ENCODE measurements at places on chromosomes 3 and 15.

DNA sequence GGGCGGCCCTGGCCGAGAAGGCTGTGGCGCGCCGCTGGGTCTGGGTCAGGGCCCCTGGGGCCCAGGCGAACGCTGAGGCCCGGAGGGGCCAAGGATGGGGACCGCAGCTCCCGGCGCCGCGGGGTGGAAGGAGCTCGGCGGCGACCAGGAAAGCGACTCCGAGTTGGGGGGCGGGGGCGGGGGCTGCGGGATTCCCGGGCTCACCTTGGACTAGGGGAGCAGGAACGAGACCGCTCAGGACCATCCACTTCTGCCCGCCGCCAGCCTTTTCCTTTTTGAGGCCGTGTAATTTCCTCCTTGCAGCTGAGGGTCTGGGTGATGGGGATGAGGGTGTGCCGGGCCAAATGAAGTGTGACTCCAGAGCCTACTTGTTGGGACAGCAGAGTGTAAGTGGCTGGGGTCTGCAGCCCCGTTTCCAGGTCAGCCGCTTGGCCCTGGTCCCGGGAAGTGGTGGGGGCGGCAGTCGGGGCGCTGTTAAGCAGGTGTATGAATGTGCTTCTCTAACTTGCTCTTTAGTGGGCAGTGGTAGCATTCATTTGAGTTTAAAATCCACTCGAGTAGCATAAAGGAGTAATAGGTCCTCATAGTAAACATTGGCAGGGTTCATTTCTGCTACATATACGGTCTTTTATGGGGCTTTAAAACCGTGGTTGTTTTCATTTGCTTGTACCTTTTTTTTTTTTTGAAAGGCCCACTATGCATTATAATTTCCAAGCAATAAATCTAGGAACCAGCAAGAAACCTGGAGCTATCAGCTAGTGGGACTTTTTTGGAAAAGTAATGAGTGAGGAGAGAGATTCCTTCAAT is 717 bp downstream of the PXK start:
- no peak for DNase-seq

DNA sequence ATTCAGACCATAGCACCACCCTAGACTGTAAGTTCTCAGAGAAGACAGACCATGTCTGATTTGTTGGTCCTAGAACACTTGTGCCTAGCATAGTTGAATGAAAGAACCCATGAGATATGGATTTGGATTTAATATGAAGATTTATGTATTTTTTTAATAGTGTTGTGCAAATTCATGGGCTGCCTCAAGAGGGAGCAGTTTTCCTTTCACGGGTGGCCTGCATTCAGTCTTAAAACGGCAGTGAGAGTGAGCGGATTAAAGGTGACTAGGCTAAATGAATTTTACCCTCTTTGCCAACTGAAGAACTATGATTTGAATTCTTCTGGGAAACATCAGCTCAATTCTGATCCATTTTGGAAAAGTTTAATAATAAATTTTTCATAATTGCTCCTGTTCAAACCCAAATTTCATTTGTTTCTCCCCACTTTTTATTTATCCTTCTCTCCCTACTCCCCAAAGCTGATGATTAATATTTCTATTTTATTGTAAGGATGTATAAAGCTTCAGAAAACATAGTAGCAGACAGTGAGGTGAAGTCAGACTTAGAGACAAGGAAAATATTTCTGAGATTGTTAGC is 67.3 kb downstream of the MORC1 start:
- DNase-seq = no peak

- no peak for DNase-seq
Observed at GRCh38 chr3:37111199-37111598, 63.2 kb downstream of the LRRFIP2 start.

DNA sequence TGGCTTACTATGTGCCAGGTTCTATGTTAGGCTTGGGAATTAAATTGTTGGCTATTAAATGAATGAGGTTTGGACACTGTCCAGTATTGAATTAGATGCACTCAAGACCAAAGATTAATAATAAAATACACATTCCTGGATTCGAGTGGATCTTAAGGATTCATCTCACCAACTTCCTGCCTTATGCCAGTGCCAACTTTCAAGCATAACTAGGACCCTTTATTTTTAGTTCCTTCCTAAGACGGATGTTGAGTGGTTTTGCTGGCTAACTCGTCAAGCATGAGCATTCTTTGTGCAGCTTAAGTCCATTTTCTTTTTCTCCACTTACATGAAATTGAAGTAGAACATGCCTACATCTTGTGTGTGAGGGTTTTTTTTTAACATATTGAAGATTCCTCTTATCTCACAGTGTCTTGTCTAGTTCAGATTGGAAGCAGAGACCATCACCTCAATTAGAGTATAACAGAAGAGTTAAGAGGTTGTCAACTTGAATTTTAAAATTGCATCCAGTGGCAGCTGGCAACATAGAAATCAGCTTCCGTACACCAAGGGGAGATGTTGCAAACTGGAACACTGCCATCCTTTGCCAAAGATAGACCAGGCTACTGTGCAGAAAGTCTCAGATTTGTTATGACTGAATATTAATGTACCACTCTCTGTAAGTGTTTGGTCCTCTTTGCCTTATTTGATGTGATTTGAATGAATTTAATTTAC is 106.3 kb upstream of the BFSP2 start:
- DNase-seq = no peak

DNA sequence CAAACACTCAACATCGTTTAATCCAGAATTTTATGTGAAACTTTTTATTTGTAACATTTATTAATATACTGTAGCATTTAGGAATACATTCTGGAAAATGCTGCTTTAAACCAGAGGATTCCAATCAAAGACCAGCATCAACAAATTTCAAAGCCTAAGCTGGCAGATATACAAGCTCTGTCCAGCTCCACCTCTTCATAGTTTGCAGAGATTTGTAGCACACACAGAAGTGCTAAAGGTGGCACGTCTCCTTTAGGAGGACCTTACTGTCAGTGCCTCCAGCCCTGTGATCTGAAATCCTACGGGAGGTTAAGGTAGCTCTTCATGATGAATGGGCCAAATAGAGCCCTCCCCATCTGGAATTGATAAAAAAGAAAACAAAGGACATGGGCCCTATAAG is 329.7 kb upstream of the NECTIN3 start:
- DNase-seq = no peak

- no peak for DNase-seq
Observed at GRCh38 chr3:167852216-167852615, 116.7 kb downstream of the SERPINI1 start.

- DNase-seq = no peak
Observed at GRCh38 chr3:131350506-131350905, 31.1 kb upstream of the NUDT16 start.

GRCh38 chr15:51025454-51025846 is 69.3 kb downstream of the TNFAIP8L3 start:
- no peak for DNase-seq

- no peak for DNase-seq
Observed at GRCh38 chr15:51366920-51367319, 25.5 kb downstream of the GLDN start.

- no peak for DNase-seq
Observed at GRCh38 chr15:92473756-92474155, 80.1 kb downstream of the ST8SIA2 start.

- no peak for DNase-seq
Observed at GRCh38 chr3:183737116-183737515, 39.5 kb downstream of the YEATS2 start.

DNA sequence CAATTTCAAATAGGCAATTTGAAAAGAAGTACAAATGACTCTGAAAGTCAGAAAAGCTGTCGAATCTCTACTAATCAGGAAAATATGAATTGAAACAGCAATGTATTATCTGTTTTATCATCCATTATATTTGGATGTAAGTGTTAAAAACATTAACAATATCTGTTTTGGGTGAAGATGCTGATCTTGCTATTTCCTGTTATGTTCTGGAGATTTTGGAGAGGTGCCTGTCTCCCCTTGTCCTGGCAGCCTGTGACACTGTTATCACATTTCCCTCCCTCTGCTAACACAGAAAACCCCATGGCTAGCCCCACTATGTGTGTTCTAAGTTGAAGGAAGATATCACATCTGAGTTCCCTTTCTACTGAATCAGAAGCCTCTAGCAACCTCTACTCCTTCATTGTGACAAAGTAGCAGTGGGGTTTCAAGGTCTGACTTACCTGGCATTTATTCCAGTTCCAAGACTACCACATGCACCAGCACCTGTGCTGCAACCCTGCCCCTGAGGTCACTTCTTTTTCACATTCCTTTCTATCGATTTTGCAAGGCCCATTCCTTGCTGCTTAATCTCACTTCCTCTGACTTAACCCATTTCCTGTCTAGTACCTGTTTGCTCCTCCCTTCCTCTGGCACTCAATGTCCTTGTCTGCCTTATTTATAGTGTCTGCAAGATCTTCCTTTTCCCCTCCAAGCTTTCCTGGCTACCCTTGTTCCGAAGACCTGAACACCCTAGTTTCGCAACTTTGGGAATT is 95.5 kb upstream of the COL8A1 start:
- no peak for DNase-seq

GRCh38 chr3:192130534-192131132 is 596.7 kb downstream of the FGF12 start:
- DNase-seq = no peak

GRCh38 chr3:168544097-168544957 is 448.6 kb upstream of the GOLIM4 start:
- DNase-seq = no peak

GRCh38 chr15:55037071-55037470 is 159.7 kb downstream of the RSL24D1 start:
- DNase-seq = no peak

- no peak for DNase-seq
Observed at GRCh38 chr3:89116476-89116875, 9.1 kb downstream of the EPHA3 start.

GRCh38 chr15:78077053-78077870 is at the start of gene TBC1D2B:
Gene TBC1D2B, minus strand, starts transcription at chr15:78077711. Its CDS starts 59 bp downstream, at chr15:78077652.
- DNase-seq = peak; percentile 48

DNA sequence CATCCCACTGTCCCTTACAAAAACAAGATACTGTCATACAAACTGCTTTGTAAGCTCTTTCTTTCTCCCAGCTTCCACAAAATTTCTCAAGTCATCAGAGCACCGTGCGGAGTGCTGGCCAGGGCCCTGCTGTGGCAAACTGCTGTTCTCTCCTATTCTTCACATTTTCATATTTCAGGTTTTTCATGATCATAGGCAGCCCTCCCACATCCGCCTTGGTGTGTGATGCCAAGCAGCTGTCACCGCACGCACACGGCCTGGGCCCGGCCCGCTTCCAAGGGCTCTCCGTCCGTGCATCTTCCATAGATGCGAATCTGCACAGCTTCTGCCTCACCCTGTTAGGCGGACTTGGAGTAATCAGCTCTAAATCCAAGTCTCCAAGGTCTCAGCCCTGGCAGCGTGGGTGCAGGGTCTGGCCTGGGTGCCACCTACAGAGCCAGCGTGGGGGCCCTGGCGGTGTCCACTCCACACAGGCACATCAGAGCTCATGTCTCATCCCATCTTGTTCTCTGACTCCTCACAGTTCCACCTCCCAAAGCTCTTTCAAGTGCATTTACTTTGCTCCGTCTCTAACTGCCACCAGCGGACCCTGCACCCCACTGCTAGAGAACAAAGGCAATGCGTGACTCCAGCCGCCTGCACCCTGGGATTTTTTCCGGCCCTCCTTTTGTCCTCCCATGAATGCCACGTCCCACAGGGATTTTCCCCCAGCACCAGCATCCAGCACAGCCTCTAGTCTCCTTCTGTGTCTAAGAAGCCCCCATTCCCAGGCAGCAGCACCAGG is 27.2 kb downstream of the CYFIP1 start:
- DNase-seq = no peak

DNA sequence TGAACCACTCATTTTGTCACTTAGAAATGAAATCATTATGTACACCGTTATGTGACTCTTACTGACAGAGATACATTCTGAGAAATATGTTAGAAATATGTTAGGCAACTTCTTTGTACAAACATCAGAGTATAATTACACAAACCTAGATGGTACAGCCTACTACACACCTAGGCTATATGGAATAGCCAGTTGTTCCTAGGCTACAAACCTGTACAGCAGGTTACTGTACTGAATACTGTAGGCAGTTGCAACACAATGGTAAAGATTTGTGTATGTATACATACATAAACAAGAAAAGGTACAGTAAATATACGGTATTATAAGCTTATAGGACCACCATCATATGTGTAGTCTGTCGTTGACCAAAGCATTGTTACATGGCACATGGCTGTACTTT is 3.7 kb downstream of the SACM1L start:
- DNase-seq = no peak

GRCh38 chr15:74937272-74937589 is 642 bp downstream of the COX5A start:
- DNase-seq = no peak

GRCh38 chr3:186821429-186822387 is 15.4 kb upstream of the RFC4 start:
- DNase-seq = no peak

DNA sequence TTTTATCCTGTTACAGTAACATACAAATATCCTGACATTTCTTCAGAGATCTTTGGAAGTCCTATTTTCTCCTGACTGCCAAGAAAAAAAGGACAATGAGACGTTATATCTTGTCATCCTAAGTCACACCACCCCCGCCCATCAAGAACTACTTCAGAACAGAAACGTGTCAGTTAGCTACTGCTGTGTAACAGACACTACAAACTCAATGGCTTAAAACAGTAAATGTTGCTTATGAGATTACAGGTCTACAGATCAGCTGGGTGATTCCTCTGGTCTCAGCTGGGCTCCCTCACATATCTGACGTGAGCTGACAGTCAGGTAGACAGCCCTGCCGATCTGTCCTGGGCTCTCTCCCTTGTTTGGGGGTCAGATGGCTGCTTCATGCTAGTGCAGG is 20.5 kb upstream of the CCDC174 start:
- DNase-seq = no peak

GRCh38 chr3:152213203-152213602 is 55.5 kb upstream of the MBNL1 start:
- no peak for DNase-seq

- DNase-seq = no peak
Observed at GRCh38 chr3:14183015-14183577, 4.5 kb downstream of the LSM3 start.

- no peak for DNase-seq
Observed at GRCh38 chr3:10956986-10957385, 35.6 kb upstream of the SLC6A1 start.

DNA sequence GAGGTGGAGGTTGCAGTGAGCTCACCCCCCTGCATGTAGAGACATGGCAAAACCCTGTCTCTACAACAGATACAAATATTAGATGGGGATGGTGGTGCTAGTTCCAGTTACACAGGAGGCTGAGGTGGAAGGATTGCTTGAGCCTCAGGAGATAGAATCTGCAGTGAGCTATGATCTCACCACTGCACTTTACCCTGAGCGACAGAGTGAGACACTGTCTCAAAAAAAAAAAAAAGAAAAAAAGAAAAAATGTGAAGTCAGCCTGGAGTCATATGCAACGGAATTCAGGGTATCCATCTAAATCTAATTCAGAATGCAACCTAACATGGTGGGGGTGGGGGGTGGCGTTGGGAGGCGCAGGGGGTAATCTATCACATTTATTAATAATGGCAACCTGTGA is 37.1 kb upstream of the NR2F2 start:
- DNase-seq = no peak

GRCh38 chr3:26687466-26687865 is 64.9 kb downstream of the LRRC3B start:
- no peak for DNase-seq

GRCh38 chr3:116815831-116816588 is 106.4 kb downstream of the TUSC7 start:
- no peak for DNase-seq
